ENCODE measurements at places on chromosomes 6 and 20.

GRCh38 chr6:162942866-162943265 is 215.1 kb downstream of the PACRG start:
- DNase-seq, result no peak

- DNase-seq, result no peak
Measured at GRCh38 chr6:138278326-138278725, 60.0 kb upstream of the PBOV1 start.

DNA sequence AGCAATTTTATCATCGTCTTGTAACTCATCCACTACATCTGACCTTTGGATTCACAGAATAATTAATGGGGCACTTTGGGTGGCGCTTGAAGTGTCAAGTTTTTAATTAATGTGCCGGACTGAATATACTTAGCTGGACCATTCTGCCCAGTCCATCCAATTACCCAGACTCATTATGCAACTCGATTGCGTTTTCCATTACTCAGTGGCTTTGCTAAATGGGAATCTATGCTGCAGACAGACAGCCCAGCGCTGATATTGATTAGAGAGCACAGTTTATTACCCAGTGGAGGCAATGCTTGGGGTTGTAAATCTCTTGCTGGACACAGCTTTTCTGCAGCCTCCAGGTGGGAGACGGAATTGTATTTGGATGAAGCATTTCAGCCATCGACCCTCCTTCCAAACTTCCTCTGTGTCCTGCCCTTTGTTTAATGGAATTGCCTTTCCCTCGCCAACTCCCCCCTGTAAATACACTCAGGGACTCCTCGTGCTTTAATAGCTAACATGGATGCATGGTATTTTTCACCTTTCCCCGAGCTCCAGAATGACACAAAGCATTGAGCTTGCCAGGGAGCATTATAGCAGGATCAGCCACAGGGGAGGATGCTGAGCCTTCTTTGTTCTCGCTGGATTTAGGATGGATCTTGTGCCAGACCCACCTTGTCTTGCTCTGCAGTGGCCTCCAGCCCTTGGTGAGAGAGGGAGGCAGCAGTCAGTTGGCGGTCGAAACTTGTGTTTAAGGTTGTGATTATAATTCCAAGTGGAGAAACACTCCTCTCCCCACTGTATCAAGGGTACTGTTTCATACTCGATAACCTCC is 59.7 kb downstream of the EDN3 start:
- DNase-seq, result no peak

DNA sequence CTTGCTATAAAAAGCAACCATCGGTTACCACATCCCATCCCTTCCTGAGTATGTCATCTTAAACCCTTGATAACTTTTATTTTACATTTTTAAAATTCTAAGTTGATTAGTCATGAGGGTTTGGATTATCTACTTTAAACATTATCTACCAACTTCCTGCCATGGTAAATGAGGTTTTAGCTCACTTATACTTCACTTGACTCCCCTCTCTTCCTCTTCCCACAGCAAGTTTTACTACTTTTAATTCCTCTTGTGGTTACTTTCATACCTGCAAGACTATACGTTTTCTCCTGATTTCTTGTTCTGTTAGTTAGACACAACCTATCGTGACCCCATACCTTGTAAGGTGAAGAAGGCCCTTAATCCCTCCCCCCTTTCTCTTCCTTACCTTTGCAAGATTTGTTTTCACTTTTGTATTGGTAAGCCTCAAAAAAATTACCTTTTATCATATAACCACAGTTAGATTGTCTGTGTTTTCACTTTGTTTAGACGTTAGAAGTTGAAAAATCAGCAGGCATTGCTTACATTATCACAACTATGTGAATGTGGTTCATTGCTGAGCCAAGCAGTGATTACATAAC is 60.1 kb upstream of the OGFRL1 start:
- DNase-seq, result no peak

GRCh38 chr20:62511300-62511914 is 35.6 kb upstream of the GATA5 start:
- no peak for DNase-seq

Measured in right renal pelvis (tissue), 4 donors.